ENCODE measurements at places on chromosomes 12 and 14. TPM values are rescaled to one million over a fixed set of nuclear protein-coding genes. Genes with fewer than 3 reads are reported as not detected.

Gene TCL1A
- polyA plus RNA-seq: not detected

Gene GZMH
- 1.2 TPM for polyA plus RNA-seq

Gene RD3L
- not detected for polyA plus RNA-seq

Gene RIC8B
- polyA plus RNA-seq: 1.5 TPM

Gene PLD4
- polyA plus RNA-seq: 0.65 TPM

Gene DBX2
- 0.01 TPM for polyA plus RNA-seq

Gene TSHR
- not detected for polyA plus RNA-seq

All from esophagus (tissue), 2 donors.